ENCODE measurements at places on chromosomes 2 and 18.

GRCh38 chr2:236177967-236178889 lies 10.0 kb upstream of the GBX2 start:
- no peak for DNase-seq

DNA sequence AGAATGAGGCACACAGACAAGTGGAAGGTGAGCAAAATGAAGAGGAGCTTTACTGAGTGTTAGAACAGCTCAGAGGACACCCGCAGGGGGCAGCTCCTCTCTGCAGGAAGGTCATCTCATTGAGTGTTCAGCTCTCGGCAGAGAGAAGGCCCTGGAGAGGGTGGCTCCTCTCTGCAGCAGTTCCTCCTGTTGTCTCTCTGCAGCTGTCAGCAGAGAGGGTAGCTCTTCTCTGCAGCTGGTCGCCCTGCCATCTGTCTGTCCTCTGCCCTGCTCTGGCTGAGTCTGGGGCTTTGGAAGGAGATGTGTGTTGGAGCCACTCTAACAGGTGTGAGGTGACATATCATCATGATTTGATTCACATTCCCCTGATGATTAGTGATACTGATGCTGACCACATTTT lies 6.8 kb upstream of the SNTG2 start:
- DNase-seq: no peak

GRCh38 chr2:159150280-159150746 lies 136.2 kb downstream of the WDSUB1 start:
- DNase-seq: no peak

DNA sequence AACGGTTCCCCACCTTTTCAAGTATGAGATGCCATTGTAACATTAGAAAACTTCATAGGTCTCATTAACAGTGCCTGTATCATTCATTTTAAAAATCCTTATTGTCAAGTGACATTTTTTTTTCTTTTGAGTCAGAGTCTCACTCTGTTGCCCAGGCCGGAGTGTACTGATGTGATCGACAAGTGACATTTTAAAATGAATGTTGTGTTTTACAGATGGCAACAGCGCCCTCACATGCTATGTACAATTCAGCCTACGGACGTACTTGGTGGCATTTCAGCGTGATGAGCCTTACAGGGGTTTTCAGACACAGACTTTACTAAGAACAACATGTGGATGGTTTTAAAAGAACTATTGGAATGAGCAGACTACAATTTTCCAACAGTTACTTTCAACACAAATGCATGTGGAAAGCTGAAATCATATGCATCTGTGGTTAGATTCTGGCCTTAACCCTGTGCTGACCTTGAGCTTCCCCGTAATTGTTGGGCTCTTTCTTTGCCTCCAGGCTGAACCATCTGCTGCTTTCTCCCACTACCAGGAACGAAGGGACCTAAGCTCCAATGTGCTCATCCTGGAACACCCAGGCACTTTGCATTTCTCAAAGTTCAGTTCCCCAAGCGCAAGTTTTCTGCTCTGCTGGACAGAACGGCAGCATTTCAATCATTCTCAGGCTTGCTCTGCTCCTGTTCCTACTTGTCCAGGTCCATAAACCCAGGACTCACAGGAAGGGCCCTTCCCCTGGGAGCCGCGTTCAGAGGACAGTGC lies 119.9 kb upstream of the NDUFV2 start:
- DNase-seq: no peak

DNA sequence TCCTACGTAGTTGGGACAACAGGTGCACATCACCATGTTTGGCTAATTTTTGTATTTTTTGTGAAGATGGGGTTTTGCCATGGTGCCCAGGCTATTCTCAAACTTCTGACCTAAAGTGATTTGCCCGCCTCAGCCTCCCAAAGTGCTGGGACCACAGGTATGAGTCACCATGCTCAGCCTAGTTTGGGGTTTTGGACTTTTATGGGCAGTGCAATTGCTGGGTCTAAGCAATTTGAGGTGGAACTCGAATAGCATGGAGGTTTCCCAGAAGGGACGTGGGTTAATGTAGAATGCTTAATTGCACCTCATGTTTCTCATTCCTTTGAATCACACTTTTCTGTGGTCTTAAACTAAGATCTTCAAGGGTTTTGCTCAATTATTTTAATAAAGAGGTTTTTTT lies 102.3 kb upstream of the EPHA4 start:
- no peak for DNase-seq

DNA sequence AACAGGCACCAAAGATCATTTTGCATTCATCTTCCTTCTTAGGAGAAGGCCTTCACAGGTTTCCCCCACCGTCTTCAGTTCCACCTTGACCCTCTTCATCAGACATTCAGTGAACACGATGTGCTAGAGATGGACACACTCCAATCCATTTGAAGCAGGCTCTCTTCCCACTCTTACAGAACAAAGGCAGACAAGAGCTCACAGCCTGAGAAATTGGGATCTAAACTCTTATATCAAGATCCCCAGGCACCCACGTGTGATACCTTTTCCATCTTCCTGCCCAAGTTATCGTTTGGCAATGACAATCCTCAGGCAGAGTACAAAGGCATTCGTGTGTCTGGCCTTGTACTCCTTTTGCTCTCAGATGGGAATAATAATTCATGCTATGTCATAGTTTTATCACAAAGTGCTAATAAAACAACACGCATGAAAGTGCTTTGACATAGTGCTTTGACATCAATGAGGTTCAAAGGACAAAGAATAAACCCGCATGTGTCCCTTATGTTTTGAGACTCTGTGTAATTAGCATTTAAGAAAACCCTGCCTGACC lies 369.3 kb upstream of the KLHL29 start:
- no peak for DNase-seq
